Stimulated activated CD8-positive, alpha-beta memory T cell treated with anti-CD3 and anti-CD28 coated beads, Interleukin-12 subunit alpha, Interleukin-12 subunit beta, amount 100 ng/mL, for 4 hours (primary cell): ENCODE measurements at places on chromosomes 4 and X.

GRCh38 chrX:105006103-105006502 lies 214.4 kb downstream of the TEX13A start:
- no peak for DNase-seq

DNA sequence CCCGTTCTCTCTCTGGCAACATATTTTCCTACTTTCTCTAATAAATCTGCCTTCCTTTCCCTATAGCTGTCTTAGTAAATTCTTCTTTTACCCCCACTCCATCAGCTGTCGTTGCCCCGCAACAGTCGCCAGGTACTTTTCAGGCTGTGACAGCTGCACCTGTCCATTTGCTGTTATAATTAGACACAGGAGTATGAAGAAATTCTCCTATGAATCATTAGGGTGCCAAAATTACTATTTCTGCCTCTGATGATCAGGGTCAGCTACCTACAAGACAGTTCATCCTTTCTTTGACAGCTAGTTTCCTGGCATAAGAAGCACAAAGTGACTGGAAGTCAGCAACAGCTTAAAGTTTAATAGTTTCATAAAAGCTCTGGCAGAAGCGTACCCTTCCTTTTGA lies 19.5 kb upstream of the GALNTL6 start:
- DNase-seq, result no peak

GRCh38 chrX:41984628-41985027 lies 61.3 kb upstream of the CASK start:
- DNase-seq, result no peak

- DNase-seq, result no peak
Observed at GRCh38 chr4:181166742-181167399, 1076.3 kb upstream of the TENM3 start.

DNA sequence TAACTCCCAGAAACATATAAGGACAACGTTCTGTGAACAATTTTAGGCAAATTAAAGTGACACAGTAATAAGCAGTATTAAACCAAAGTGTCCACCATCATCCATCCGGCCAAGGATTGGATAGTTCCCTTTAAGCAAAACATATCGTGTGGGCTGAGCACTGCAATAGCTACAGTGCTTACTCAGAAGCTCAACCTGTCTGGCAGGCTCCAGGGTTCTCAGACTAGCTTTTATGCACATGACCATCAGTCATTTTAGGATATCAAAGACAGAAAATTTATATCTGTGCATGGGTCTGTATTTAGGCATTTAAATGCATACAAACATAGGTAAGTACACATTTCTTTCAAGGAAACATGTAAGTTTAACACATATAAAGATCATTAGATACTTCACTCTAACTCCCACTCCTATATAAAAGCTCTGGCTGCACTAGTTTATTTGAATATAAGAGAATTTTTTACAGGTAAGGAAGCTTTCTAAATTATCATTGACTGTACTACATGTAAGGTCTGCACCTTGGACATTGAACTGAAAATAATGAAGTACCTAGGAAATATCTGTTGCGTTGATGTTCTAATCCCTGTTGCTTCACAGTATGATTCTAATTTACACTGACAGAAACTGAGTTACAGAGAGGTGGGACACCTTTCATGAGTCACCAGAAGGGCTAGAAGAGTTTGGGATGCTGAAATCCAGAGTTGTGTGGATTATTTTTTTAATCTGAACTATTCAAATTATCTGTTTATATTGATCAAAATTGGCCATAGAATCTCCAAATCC lies 67.6 kb downstream of the ELOVL6 start:
- DNase-seq, result no peak

DNA sequence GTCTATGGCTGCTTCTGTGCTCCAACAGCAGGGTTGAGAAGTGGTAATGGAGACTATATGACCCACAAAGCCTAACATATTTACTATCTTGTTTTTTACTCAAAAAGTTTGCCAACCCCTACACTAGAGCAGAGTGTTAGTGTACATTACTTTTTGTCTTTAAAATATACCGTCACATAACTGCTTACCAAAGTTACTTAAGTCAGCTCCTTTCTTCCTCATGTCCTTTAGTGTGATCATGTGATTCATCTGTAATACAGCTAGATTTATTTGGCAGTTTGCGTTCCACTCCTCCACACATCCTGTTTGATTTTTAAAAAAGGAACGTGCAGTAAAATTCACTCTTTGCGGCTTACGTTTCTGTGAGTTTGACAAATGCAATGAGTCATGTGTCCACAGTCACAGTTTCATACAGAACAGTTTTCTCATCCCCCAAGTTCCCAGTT lies 162.4 kb upstream of the GPRIN3 start:
- DNase-seq, result no peak

GRCh38 chrX:44899946-44900345 lies 27.0 kb downstream of the KDM6A start:
- no peak for DNase-seq

DNA sequence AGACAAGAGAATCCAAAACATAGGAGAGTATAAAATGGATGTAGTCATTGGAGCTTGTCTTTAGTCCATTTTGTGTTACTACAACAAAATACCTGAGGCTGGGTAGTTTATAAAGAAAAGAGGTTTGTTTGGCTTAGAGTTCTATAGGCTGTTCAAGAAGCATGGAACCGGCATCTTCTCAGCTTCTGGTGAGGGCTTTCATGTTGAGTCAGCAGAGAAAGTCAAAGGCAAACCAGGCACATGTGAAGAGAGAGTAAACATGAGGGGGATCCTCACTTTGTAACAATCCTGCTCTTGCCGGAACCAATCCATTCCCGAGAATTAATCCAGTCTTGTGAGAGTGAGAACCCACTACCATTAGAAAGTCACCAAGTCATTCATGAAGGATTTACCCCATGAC lies 8.1 kb upstream of the HCCS start:
- DNase-seq, result no peak

GRCh38 chr4:182547435-182547834 lies 304.2 kb downstream of the TENM3 start:
- DNase-seq, result no peak

GRCh38 chr4:9918484-9918883 lies 102.8 kb downstream of the SLC2A9 start:
- DNase-seq, result no peak

- no peak for DNase-seq
Observed at GRCh38 chrX:46912603-46913491, 626 bp downstream of the JADE3 start.

- DNase-seq, result no peak
Observed at GRCh38 chr4:176744091-176744490, 48.6 kb downstream of the VEGFC start.
